T-cell (primary cell): ENCODE measurements at places on chromosomes 4 and X. TPM values are rescaled to one million over a fixed set of nuclear protein-coding genes. Genes with fewer than 3 reads are reported as not detected.
A peak's percentile ranks its signal among the peaks of the same experiment; 100 is the strongest.

DNA sequence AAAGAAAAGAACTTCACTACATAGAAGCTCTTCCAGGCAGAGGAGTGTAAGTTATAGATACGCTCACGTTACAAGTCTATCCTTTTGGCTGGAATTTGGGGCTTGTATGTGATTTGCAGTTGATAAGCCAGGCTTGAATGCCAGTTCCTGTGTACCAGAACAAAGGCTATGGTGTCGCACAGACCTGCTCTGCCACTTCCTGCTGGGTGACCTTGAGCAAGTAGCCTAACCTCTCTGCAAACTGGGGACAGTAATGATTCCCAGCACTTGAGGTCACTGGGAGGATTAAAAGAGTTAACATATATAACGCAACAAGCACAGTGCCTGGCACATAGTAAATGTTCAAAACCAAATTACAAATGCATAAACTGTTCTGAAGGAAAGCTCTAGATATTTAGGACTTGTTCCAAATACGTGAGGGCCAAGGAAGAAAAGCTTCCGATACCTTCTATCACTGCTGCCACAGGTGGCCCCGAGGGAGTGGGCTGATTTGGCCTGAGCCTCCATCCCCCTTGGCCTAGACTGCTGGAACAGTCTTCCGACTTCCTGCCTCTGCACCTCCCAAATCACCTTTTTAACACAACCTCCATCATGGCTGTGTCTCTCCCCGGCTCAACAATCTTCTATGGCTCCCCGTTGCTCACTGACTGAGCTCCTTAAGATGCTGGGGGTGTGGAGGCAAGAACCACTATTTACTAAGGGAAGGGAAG, 1.3 kb upstream of the SOWAHD start:
- peak overlapping the region; percentile 94 for H3K27ac ChIP-seq
- H3K4me1 ChIP-seq: peaks cover 58% of the 10 kb centered on the region
- no peak for DNase-seq
- H3K36me3 ChIP-seq: no peaks in the 10 kb centered on the region
- H3K4me3 ChIP-seq: no peak overlapping the region

DNA sequence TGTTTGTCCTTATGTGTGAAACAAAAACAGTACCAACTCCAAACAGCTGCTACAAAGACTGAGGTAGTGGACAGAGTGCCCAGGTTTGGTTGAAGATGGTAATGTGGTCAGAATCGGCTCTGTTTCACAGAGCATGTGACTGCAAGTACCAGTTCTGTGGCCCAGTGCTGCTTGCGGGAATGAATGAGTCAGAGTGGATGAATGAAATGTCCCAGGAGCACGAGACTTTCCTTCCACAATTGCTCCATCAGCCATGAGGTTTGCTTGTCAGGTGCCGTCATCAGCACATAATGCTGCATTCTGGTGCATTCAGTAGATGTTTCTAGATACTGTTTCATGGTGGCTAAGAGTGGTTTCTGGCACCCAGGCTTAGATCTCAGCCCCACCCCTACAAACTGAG, 84.2 kb downstream of the GPR143 start:
- no peak overlapping the region for H3K4me3 ChIP-seq
- no peak for DNase-seq
- H3K36me3 ChIP-seq: no peaks in the 10 kb centered on the region
- H3K27ac ChIP-seq: no peak overlapping the region

DNA sequence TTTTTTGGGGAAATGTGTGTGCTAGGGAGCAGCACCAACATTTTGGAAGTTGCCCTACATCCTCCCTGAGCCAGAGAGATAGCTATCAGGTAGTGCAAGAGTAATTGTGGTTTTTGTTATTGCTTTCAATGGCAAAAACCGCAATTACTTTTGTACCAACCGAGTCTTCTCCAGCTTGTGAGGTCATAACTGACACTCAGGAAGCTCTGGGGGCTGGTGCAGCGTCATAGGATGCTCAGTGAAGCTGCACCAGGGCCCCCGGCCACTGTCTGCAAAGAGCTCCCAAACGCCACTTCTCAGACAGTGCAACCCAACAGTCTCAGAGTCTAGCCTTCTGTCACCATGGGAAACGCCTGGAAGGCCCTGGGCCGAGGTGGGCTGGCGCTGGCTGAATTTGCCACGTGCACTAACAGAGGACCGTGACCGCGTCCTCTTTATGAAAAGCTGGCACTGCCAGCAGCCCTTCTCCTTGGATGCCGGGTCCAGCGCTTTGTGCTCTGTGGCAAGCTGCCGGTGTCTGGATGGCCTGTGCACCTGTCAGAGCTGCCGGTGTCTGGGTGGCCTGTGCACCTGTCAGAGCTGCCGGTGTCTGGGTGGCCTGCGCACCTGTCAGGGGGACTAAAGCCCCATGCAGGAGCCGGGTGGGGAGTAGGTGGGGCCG, 19.4 kb downstream of the SH3TC1 start:
- DNase-seq: no peak
- no peaks in the 10 kb centered on the region for H3K27me3 ChIP-seq
- H3K4me1 ChIP-seq: peaks cover 10% of the 10 kb centered on the region
- H3K4me3 ChIP-seq: no peak overlapping the region

DNA sequence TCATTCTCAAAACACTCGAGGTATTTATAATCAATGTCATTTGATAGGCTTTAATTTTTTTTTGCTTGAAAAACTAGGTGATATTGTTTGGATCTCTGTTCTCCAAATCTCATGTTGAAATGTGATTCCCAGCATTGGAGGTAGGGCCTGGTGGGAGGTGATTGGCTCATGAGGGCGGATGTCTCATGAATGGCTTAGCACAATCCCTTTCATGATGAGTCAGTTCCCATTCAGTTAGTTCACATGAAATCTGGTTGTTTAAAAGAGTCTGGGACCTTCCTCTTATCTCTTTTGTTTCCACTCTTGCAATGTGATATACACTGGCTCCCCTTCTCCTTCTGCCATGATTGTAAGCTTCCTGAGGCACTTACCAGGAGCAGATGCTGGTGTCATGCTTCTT, 638.7 kb downstream of the DMD start:
- H3K36me3 ChIP-seq: no peaks in the 10 kb centered on the region
- no peak overlapping the region for H3K27ac ChIP-seq

DNA sequence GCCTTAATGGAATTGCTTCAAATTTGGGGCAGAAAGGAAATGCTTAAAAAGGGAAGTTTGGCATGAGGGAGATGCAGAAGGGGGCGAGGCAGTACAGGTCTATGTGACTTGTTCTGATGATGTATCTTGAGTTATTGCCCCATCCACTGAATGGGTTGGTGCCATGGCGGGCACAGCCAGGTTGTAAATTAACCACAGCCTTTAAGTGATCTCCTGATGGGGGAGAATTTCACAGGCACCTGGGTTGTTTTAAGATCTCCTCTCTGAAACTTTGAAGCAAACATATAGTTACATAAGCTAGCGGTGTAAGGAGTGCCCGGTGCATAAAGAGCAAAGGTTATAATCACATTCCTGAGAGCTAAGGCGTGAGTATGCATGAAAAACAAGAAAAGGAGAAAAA, 37.0 kb downstream of the NPY5R start:
- no peak overlapping the region for H3K4me3 ChIP-seq
- H3K27me3 ChIP-seq: no peaks in the 10 kb centered on the region
- no peak for DNase-seq
- H3K27ac ChIP-seq: no peak overlapping the region
- H3K36me3 ChIP-seq: no peaks in the 10 kb centered on the region

GRCh38 chrX:151082077-151082948, 94.1 kb upstream of the GPR50 start:
- H3K27me3 ChIP-seq: peaks cover 19% of the 10 kb centered on the region
- no peak overlapping the region for H3K27ac ChIP-seq
- peak; percentile 44 for DNase-seq
- no peaks in the 10 kb centered on the region for H3K36me3 ChIP-seq
- H3K4me1 ChIP-seq: no peaks in the 10 kb centered on the region
- peak overlapping the region; percentile 32 for H3K4me3 ChIP-seq

Gene SPIN2A
- total RNA-seq: 1.1 TPM

Gene CT45A5
- total RNA-seq: not detected

Gene MGAT4D
- not detected for total RNA-seq
